Stimulated activated CD8-positive, alpha-beta memory T cell treated with anti-CD3 and anti-CD28 coated beads, Interleukin-7, amount 100 ng/mL, for 1 hour (primary cell): ENCODE measurements at places on chromosomes 6 and 20.
A peak's percentile ranks its signal among the peaks of the same experiment; 100 is the strongest.

DNA sequence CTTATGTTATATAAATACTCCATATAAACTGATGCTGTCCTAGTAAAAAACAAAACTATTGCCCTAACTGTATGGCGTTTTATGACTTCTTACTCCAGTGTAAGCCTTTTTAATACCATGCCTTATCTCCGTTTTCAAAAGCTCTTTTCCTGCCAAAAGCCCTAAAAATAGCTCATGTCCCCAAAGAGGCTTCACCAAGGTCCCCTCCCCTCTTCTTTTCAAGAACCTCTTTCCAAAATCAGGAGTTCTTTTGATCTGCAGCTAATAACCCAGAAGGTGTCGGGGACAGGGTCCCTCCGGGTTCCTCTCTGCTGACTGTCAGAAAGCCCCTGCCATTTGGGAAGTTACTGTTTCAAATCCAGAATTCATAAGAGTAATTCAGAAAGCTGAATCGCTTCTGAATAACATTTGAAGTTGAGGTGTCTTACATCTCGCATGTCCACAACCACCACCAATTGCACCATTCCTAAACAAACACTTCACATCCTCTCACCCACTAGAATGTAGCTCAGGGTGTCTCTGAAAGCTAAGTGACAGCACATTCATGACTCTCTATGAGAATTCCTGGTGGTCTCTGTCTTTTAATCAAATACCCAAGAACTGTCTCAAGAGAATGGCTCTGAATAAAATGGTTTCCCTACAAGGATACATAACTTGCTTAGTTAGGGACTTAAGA, 13.3 kb downstream of the TASP1 start:
- no peak for DNase-seq

- DNase-seq = no peak
Measured at GRCh38 chr6:140708441-140708840, 1334.0 kb upstream of the CITED2 start.

GRCh38 chr6:137389150-137389704, 105.0 kb downstream of the OLIG3 start:
- DNase-seq = peak; percentile 32

GRCh38 chr6:151958332-151958731, 150.8 kb downstream of the ESR1 start:
- DNase-seq = no peak

DNA sequence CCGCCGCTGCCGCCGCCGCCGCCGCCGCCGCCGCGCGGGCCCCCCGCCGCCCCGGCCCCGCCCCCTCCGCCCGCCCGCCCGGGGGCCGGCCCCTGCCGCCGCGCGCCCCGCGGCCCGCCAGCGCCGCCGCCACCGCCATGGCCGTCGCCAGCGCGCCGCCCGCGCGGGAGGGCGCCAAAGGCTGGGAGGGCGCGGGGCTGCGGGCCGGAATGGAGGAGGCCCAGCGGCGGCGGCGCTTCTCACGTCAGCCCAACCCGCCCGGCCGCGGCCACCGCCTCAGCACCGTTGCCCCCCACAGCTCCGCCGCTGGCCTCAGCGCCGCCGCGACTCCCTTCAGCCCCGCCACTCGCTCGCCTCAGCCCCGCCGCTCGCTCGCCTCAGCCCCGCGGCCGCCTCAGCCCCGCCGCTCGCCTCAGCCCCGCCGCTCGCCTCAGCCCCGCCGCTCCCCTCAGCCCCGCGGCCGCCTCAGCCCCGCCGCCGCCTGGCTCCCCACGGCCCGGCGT, 258 bp downstream of the PHF10 start:
- no peak for DNase-seq

DNA sequence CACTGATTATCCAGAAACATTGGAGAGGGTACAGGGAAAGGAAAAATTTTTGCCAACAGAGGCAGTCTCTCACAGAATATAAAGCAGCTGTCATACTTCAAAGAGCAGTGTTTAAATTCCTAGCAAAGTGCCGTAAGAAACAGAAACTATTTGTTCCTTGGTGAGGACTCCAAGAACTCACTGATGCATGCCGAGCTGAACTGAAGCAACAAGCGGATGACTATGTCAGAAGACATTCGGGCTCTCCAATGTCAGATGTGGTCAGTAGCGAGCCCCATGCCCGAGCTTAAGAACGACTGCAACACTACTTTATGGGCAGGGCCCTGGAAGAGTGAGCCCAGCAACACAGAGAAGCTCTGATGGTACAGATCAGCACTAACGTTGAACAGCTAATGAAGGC, 54.7 kb downstream of the OR2B6 start:
- no peak for DNase-seq

DNA sequence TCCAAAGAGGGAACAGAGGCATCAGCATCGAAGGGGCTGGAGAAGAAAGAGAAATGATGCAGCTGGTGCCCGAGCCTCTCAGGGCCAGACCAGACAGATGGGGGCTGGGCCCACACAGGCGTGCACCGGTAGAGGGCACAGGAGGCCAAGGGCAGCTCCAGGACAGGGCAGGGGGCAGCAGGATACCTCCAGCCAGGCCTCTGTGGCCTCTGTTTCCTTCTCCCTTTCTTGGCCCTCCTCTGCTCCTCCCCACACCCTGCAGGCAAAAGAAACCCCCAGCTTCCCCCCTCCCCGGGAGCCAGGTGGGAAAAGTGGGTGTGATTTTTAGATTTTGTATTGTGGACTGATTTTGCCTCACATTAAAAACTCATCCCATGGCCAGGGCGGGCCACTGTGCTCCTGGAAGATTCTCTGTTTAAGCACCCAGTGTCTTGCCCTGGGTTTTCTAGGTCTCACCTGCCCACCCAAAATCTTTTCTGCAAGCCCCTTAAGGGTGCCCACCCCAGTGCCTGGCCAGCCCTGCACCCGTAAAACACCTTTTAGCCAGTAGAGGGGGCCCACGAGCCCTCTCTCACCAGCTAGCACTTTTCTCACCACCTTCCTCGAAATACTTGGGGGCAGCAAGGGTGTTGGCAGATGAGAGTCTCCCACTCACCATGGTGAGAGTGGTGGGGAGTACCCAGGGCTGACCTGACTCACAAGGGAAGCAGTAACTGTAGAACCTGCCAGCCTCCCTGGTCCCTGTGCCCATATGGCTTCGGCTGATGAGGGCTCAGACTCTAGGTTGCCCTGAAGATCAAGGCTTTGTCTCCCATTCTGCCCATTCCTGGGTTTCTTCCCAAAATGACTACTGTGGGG, 35.7 kb upstream of the ID1 start:
- peak; percentile 37 for DNase-seq

GRCh38 chr6:34531580-34532201, 24.4 kb downstream of the SPDEF start:
- no peak for DNase-seq

DNA sequence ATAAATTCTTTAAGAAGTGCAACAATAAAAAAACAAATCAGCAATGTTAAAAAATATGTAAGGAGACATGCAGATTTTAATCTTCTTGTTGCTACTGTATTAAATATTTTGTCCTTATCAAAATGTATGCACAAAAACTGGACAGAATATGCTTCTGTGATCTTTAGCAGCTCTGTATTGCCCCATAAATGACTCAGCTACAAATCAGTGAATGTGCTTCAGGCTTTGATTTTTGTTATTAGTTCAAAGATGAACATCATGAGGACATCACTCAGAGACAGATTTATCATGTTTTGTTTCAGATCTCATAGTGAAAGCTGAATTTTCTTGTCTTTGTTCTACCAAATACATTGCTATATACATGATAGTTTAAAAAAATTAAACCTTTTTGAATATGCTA, 312.4 kb downstream of the GRIK2 start:
- no peak for DNase-seq

- no peak for DNase-seq
Measured at GRCh38 chr6:3778701-3779573, 27.4 kb upstream of the PXDC1 start.

GRCh38 chr20:50220093-50220893, 29.7 kb downstream of the CEBPB start:
- DNase-seq = no peak

DNA sequence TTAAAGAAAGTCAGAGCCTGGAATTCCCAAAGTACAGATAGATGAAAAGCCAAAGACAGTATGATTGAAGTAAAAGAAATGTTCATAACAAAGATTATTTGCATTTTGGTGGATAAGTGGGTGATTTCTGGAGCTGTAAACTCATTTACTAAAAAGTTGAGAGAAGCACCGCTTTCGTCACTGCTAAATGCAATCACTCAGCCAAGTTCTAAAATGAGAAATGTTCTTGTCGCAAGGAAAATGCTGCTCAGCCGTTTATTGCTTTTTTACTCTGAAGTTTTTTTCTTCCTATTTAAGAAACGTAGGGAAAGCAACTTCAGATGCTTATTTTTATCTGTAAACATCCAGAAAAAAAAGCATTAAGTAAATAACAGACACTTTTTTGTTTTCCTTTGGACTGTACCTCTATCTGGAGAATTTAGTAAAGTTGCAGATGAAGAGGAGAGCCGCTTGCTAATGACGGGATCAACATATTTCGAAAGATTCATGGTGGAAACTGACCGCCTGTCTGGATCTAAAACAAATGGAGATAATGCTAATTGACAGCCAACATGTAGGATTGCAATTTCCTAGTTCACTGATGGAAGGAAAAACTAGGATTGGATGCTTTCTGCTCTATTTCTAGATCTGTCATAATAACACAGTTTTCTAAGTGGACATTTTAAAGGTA, 93.8 kb upstream of the BCLAF1 start:
- DNase-seq = no peak

DNA sequence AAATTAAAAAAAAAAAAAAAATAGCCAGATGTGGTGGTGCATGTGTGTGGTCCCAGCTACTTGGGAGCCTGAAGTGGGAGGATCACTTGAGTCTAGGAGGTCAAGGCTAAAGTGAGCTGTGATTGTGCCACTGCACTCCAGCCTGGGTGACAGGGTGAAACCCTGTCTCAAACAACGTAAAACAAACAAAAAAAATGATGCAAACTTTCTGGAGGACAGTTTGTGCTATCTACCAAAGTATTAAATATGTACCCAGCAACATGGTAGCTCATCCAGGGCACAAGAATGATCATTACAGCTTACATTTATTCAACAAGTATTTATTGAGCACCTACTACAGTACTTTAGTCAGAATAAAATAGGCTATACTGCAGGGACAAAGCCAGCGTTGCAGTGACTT, 40.4 kb upstream of the PTPN1 start:
- DNase-seq = no peak

DNA sequence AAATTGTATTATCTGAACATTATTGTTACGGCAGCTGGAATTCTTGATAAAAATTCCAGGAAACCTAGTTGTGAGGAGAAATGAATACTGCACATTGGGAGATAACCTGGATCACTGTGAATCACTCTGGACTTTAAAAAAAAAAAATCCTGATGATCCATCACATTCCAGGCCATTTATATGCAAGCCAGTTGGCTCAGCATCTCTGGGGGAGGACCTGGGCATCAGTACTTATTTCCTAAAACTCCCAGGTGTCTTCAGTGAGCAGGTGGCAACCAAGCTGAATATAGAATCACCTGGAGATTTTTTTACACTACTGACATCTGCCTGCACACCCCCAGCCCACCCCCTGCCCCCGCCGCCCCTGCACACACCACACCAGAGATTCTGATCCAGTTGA, 39.1 kb upstream of the SIRT5 start:
- DNase-seq = no peak

GRCh38 chr6:135141728-135142127, 39.4 kb upstream of the MYB start:
- DNase-seq = no peak

- DNase-seq = no peak
Measured at GRCh38 chr6:79431537-79431933, 105.7 kb downstream of the LCA5 start.

- DNase-seq = no peak
Measured at GRCh38 chr20:63819224-63819921, 11.7 kb downstream of the ZBTB46 start.

DNA sequence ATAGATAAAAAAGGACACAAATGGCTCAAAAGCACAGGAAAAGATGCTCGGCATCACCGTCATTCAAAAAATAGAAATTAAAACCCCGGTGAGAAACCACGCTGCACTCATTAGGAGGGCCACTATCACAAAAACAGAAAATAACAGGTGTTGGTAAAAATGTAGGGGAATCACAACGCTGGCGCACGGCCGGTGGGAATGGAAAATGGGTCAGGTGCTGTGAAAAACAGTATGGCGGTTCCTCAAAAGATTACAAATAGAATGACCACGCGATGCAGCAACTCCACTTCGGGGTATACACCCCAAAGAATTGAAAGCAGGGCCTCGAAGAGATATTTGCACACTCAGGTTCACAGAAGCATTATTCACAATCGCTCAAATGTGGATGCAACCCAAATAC, 28.3 kb downstream of the NPEPL1 start:
- no peak for DNase-seq

DNA sequence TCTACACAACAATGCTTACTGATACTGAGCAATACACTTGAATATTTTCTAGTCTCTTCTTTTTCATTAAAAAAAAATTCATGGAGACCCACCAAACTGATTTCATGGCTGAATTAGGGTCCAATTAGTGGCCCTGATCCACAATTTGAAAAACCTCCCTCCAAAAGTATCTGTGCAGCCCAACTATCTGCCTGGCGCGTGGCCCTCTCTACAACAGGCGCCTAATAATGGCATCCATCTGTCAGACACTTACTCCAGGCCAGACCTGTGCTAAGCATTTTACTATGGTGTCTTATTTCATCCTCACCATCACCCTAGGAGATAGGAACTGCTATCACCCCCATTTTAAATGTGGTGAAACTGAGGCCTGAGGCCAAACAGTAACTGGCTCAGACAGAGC, 14.0 kb downstream of the TFEB start:
- DNase-seq = no peak

- no peak for DNase-seq
Measured at GRCh38 chr6:83758533-83758932, 49.6 kb upstream of the SNAP91 start.

- DNase-seq = no peak
Measured at GRCh38 chr6:152472325-152472724, 164.8 kb downstream of the SYNE1 start.

- DNase-seq = no peak
Measured at GRCh38 chr20:54475334-54476168, at the start of gene DOK5. Gene DOK5 (plus strand): TSS chr20:54475593. CDS start chr20:54475947, 354 bp downstream.

DNA sequence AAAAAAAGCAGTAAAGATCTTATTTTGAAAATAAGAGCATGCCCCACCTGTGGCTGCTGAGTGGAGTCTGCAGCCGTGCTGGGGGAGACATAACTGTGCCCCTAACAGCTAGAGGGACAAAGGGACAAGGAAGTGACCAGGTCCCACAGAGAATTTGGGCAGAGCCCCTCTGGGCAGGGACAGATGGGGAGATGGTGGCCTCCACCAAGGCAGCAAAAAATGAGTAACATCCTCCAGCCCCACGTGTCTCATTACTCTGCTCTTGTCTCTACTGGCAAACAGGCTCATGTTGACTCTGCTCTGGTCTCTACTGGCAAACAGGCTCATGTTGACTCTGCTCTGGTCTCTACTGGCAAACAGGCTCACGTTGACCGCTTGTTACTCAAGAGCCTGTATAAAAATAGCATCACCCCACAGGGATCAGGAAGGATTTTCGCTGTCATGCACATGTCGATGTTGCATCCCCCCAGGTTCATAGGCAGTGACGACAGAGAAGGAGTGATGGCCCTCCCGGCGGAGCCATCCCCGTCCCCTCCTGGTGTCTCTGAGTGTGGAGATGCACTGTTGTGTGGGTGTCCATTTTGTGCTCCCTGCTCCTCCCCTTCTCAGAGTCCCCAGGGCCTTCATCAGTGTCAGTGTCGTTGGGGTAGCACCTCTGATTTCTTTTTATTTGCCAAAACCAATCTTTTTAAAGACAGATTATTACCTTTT, 17.3 kb upstream of the PCMTD2 start:
- no peak for DNase-seq

- DNase-seq = no peak
Measured at GRCh38 chr6:78268591-78269452, 598.5 kb upstream of the IRAK1BP1 start.
